ENCODE measurements at places on chromosomes 2 and 18. TPM values are rescaled to one million over a fixed set of nuclear protein-coding genes. Genes with fewer than 3 reads are reported as not detected.

DNA sequence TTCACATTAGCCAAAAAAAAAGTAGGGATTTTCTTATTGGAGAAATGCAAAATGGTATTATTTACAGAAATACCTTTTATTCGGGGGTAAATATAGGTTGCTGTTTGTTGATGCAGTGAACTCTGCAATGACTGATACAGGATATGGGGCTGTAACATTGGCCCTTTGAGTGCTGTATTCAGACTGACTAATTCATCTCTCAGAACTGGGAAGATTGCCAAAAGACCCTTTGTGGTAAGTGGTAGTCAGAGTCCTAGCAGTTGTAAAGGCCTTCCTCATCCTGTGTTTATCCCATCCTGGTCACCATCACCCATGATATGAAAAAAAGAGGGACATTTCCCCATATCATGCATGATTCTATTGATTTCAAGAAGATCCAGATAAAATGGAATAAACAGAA lies 14.0 kb upstream of the DCC start:
- no peak for DNase-seq

- DNase-seq = no peak
Measured at GRCh38 chr18:51802569-51803428, 537.2 kb upstream of the DCC start.

GRCh38 chr2:227201771-227202170 lies 37.3 kb downstream of the COL4A3 start:
- no peak for DNase-seq

DNA sequence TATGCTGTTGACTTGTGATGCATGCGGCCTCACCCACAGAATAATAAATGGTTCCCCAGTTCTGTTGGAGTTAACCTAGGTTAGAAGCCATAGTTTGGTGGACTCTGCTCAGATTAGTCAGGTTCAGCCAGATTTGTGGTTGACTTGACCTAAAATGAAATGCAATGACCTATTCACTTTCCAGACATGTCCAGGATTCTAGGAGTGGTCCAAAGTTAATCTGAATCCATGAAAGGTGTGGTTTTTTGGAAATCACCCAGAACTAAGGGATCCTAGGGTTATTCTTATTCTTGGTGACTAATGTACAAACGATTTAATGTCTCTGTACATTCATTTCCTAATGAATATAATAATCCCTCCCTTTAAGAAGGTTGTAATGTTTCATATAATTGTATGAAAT lies 88.9 kb upstream of the RBBP8 start:
- no peak for DNase-seq

DNA sequence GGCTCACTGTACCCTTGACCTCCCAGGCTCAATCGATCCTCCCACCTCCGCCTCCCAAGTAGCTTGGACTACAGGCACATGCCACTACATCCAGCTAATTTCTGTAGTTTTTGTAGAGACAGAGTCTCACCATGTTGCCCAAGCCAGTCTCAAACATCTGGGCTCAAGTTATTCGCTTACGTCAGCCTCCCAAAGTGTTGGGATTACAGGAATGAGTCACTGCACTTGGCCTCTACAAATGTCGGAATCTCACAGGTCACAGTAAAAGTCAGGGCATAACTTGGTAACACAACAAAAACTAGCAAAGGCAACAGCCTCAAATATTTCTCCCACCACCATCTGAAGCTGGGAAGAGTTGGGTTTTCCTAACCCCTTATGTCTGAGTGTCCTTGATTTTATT lies 25.3 kb downstream of the SCG2 start:
- DNase-seq = no peak

DNA sequence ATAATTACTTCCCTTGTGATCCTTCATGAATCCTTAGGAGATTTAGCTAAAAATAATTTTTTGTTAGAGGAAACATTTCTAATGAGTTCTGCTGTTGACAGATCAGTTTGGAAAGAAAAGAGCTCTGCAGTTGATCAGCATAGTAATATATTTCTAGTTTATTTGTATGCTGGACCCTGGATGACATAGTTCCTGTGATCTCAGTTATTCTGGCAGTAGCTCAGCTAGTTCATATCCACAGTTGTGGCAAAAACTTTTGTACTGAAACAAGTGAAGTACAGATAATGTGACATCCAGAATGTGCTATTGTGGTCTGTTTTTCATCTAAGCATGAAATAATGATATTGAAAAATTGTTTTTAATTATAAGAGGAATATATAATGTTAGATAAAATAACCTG lies 33.7 kb downstream of the ABI2 start:
- no peak for DNase-seq

- DNase-seq = peak; percentile 49
Measured at GRCh38 chr2:174682007-174682577, 82.2 kb downstream of the CHRNA1 start.

DNA sequence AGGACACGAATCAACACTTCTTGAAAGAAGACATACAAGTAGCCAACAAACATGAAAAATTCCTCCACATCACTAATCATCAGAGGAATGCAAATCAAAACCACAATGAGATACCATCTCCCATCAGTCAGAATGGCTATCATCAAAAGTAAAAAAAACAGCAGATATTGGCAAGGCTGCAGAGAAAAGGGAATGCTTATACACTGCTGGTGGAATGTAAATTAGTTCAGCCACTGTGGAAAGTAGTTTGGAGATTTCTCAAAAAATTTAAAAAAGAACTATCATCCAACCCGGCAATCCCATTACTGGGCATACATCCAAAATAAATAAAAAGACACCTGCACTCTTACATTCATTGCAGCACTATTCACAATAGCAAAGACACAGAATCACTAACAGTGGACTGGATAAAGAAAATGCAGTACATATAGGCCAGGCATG lies 78.7 kb downstream of the GRB14 start:
- DNase-seq = no peak

- DNase-seq = no peak
Measured at GRCh38 chr2:215145611-215146010, 7.2 kb upstream of the ABCA12 start.

DNA sequence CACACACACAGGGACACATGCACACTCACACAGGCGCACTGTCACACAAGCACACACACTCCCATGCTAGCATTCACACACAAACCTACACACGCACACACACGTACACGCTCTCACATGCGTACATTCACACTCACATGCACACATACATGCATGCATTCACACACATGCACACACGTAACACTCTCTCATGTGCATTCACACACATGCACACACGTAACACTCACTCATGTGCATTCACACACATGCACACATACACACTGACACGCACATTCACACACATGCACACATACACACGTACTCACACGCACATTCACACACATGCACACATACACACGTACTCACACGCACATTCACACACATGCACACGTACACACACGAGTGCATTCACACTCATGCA lies 16.3 kb downstream of the ADI1 start:
- DNase-seq = no peak

DNA sequence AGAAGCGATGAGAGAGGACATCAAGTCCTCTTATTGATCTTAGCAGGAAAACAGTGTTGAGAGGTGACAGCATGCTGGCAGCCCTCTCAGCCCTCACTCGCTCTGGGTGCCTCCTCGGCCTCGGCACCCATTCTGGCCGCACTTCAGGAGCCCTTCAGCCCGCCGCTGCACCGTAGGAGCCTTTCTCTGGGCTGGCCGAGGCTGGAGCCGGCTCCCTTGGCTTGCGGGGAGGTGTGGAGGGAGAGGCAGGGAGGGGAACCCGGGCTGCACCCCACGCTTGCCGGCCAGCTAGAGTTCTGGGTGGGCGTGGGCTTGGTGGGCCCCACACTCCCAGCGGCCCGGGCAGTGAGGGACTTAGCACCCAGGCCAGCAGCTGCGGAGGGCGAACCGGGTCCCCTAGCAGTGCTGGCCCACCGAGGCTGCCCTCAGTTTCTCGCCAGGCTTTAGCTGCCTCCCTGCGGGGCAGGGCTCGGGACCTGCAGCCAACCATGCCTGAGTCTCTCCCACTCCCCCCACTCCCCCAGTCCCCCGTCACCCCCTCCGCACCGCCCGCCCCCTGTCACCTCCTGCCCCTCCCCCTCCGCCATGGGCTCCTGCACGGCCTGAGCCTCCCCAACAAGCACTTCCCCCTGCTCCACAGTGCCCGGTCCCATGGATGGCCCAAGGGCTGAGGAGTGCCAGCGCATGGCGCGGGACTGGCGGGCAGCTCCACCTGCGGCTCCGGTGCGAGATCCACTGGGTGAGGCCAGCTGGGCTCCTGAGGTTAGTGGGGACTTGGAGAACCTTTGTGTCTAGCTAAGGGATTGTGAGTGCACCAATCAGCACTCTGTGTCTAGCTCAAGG lies 8.4 kb downstream of the FAP start:
- no peak for DNase-seq

GRCh38 chr2:65096948-65097347 lies 33.0 kb downstream of the RAB1A start:
- DNase-seq = no peak

GRCh38 chr18:69172046-69172445 lies 228.6 kb upstream of the DOK6 start:
- no peak for DNase-seq

REG1A gene
- not detected for total RNA-seq

GTF2A1L gene
- not detected for total RNA-seq

PDE11A gene
- total RNA-seq = not detected
